GM12878 (cell line): ENCODE measurements at places on chromosomes 2 and 18.

DNA sequence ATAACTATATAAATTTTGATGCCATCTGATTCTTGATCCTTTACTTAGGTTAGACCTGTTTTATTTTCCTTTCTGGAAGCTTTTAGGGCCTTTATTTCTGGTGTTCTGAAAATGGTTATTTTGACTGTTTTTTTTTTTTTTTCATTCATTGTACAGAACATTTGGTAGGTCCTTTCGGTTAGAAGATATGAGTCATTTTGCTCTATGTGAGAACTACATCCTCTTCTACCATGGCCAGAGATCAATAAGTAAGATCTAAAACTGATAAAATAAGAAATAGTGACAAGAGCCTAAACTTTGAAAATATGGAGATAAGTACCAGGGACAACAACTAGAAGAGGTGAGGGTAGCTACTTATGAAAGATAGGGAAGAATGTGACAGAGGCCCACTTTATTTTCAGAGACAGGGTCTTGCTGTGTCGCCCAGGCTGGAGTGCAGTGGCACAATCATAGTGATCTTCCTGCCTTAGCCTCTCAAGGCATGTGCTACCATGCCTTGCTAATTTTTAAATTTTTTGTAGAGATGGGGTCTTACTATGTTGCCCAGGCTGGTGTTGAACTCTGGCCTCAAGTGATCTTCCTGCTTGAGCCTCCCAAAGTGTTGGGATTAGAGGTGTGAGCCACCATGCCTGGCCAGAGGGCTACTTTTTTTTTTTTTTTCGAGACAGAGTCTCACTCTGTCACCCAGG is 66.5 kb downstream of the EIF2AK3 start:
- DNase-seq: no peak

DNA sequence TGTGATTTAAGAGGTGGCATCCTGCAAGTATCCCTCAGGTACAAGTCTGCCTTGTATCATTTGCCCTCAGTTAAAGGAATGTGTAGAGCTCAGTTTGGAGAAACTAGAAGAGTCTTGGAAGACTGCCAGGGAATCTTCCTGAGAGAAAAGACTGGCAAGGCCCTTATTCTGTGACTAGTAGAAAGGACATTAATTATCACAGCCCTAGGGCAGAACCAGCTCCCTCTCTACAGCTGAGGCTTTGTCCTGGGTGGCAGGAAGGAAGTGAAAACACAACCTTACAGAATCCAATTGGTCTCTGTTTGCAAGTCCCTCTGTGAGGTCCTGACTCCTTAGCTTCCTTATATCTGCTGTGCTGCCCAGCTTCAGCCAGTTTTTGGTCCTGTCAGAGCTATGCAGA is 385.9 kb upstream of the CYRIA start:
- no peak for DNase-seq

- DNase-seq: no peak
Observed at GRCh38 chr2:108412995-108413710, 35.4 kb downstream of the SULT1C4 start.

- DNase-seq: no peak
Observed at GRCh38 chr2:3631851-3632659, 25.9 kb upstream of the ALLC start.

DNA sequence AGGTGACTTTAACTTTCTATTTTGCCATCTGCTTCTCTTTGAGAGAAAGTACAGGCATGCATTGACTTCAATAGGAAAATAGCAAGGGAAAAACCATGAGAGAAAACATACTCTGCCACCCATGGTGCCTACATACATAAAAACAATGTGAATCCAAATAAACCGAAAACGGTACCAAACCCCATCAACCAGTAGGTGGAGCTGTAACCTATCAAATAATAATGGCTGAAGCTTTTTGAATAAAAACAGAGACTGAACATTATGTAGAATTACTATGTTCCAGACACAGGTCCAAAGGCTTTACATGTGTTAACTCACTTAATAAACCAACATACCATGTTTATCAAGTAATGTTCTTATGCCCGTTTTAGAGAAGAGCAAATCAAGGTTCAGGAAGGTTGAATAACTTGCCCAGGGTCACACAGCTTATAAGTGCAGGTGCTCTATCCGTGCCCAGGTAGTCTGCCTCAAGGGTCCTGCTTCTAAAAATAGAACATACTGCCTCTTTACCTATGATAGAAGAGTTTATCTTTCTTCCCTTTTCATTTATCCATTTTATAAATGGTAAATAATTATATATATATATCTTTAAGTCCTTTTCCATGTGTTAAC is 293.9 kb upstream of the SYT4 start:
- no peak for DNase-seq

GRCh38 chr18:65792456-65793074 is 41.8 kb downstream of the CDH7 start:
- no peak for DNase-seq

- no peak for DNase-seq
Observed at GRCh38 chr2:206915121-206915520, 24.2 kb upstream of the CPO start.

DNA sequence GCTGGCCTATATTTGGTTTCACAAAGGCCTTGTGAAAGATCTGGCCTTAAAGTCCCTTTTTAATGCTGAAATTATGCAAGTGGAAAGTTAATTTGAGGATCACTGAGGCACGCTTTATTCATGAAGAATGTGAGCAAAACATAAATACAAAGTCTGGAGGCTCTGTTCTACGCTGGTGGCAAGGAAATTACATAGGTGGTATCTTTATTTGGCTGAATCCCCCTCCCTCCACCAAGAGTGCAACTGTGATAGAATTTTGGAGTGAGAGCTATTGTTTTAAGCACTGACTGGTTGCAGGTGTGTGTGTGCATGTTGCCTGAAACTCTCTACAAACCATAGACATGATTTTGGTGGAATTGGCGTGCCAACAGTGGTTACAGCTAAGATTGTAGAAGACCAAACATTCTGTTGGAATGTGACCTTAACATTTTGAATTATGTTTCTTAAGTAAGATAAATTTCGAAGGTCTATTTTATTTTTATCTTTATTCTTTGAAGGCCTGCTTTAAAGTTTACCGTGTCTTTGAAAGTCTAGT is 114.3 kb downstream of the SPTBN1 start:
- no peak for DNase-seq

GRCh38 chr2:20212459-20212870 is 12.5 kb downstream of the SDC1 start:
- DNase-seq: no peak

DNA sequence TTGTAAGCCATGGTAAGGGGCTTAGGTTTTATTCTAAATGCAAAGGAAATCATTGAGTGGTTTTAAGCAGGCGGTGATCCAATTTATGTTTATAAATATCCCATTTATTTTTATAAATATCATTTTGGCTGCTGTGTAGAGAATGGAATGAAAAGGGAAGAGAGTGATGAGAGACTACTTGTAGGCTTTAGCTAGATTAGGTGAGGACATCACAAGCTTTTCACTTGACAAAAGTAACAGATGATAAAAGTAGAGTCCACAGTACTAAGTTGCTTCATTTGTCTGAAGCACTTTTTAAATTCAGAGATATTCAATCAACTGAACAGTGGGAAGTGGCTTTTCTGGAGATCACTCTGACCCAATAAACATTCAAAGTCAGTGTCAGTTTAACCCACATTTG is 65.4 kb upstream of the FSHR start:
- DNase-seq: no peak

DNA sequence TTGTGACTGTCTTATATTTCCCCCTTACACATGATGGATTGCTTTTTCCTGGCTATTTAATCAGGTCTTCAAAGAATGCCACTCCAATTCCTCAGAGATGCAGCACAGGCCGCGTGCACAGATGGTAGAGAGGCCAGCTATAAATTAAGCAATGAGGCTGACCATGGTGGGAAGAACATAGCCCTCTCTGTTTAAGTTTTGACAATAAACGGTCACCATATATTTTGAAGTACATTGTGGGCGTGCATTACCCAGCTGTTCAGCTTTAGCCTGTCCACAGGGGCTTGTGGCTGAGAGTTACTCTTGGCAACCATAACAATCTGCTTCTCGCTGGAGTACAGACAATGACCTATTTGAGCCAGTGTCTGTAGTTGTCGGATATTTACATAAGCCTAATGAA is 730.8 kb downstream of the DCC start:
- DNase-seq: no peak

DNA sequence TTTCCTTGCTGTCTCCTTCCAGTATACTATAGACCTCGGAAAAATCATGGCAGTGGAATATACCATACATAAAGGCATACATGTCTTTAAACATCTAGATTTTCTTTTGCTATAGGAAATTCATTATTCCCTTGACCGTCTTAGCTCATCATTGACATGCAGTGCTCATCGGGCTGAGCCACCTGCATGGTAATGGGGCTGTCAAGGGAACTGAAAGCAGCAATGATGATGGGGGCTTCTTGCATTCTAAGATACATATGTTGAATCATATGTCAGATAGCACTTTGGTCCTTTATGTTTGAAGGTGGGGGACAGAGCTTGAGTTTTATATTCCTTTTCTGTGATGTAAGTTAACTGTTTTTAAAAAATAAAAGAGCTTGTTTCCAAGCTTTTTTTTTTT is 106.6 kb downstream of the ICA1L start:
- no peak for DNase-seq

GRCh38 chr18:79487183-79487800 is 91.6 kb downstream of the NFATC1 start:
- no peak for DNase-seq

- no peak for DNase-seq
Observed at GRCh38 chr18:13253786-13254688, 35.5 kb downstream of the LDLRAD4 start.

DNA sequence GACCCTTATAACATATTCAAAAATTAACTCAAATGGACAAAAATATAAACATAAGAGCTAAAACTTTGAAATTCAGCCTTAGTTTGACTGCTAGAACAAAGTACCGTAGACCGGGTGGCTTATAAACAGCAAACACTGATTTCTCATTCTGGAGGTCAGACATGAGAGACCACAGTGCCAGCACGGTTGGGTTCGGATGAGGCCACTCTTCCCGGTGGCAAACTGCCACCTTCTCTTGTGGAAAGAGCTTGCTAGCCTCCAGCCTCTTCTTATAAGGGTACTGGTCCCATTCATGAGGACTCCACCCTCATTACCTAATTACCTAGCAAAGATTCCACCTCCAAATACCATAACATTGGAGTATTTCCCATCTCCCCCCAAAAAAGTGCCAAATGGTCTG is 91.3 kb downstream of the FAM210A start:
- DNase-seq: no peak

DNA sequence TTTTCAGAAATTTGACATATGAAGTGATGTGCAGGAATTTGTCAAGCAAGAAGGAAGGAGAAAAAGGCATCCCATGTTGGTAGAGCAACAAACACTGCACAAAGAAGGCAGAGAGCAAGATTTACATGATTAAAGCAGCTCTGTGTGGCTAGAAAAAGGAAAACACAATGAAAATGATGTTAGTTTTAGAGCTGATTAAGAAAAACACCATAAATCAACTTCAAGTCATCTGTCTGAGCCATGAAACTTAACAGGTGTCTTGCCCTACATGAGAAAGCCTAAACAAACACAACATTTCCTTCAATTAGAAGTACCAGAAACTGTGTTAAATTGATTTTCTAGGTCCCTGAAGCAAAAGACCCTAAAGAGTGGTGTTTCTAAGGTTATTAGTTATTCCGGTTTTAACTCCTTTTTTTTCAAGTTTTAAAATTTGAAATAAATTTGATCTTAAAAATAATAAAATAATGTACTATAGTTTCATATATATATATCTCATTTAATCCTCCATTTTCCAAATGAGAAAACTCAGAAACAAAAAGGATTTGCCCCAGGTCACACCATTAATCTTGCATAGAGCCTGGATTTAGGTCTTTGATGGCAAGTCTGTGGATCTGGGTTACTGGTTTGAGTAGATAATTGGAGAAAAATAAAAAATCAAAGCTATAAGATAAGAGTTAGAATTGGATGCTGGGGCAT is 8.6 kb upstream of the DSC1 start:
- DNase-seq: no peak

DNA sequence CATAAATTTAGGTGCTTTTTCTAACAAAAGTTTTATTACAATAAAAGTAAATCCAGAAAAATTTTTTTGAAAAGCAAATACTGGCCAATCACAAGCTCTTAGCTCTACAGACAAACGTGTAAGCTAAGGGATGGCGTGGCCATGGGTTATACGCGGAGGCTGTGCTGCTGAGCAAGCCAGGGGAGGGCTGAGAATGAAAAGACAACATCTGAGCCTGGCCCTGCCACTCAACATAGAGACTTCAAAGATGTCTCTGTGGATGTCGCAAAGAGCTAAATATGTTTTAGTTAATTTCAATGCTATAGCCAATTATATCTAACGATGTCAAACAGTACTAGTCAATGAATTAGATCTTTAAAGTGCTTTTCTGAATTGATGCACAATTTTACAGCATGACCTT is 33.3 kb upstream of the NT5DC4 start:
- no peak for DNase-seq

DNA sequence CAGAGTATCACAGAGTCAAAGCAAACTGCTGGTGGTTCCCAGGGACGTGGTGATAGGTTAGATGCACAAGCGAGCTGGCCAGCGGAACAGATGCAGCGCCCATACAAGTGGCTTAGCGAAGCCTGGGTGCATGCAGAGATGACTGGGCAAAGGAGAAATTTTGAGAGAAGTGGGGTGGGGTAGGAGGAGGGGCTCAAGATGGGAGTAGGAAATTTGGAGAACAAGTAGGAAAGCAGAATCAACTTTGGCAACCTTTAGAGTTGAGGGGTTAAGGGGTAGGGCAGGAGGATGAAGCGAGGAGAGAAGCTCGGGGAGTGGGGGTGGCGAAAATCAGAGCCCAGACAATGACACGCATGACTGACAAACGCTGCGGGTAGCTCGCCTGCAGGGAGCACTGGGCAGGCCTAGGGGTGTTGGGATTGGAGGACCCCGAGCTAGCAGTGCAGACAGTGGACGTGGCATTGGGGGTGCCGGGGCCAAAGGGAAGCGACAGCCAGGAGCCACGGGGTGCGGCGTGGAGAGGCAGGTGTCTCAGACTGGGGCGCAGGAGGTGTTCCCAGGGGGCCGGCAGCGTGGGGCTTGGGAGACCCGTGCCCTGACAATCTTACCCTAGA is 431 bp downstream of the FAM98A start:
- peak; percentile 28 for DNase-seq

- DNase-seq: no peak
Observed at GRCh38 chr2:112699984-112700667, 20.7 kb upstream of the NT5DC4 start.
